ENCODE measurements at places on chromosomes 4 and X.

GRCh38 chr4:179163147-179163546 is 1720.9 kb upstream of the AGA start:
- no peak for DNase-seq

DNA sequence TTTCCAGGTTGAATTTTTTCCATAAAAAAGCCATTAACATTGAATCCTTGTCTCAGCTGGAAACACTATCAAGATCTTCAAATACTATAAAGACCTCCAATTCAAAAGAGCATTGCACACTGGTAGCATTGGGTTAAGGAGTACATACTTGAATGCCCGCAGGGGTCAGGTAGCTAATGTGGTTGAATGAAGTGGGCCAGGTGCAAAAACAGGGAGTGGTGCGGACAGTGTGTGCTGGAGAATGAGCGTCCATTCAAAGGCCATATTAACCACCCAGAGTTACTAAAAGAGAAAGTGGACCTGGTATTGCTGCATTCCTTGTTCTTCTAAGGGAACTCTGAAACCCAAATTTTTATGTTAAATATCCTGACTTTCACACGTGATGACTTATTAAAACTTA is 91.6 kb downstream of the NYX start:
- no peak for DNase-seq

DNA sequence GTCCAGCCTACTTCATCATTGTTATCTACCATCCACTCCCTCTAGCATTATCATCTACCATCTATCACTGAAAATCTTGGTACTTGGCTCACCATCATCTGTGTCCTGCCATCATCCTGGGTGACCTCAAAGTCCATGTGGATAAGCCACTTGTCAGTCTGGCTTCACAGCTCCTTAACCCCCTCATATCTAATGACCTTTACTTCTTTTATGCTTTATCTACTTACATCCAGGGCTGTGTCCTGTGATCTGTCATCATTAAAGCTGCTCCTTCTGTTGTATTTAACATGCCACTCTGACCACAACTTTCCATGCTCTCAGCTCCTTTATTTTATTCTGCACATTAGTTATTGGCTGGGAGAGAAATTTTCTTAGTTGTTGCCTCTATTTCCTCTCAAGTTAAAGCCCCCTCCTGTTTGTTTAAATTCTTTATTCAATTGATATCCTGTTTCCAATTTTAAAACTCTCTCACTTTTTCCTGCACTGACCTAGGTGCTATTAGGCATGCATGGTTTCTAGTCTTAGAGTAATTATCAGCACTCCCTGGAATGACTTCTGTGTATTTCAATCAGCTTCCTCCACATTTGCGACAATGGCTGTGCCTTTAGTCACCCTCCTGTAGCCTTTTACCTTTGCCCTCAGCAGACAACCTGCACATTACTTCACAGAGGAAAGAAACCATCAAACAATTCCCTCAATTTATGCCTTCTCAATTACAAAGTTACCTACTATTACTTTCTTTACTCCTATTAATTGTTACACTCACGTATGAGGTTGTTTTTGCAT is 8.1 kb upstream of the FABP2 start:
- DNase-seq, result no peak

- no peak for DNase-seq
Observed at GRCh38 chr4:100356172-100356571, 161.7 kb downstream of the EMCN start.

DNA sequence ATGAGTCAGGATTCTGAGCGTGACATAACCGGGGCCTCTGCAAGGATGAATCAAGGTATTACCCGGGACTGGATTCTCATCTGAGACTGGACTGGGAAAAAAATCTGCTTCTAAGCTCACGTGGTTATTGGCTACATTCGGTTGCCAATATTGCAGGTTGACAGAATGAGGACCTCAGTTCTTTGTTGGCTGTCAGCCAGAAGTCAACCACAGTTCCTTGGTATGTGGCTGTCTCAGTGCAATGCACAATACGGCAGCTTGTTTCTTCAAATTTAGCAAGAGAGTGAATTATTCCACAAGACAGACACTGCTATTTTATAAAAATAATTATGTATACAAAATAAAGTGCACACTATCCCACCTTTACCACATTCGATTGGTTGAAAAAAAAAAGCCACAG is 424.2 kb downstream of the KLHL4 start:
- no peak for DNase-seq

DNA sequence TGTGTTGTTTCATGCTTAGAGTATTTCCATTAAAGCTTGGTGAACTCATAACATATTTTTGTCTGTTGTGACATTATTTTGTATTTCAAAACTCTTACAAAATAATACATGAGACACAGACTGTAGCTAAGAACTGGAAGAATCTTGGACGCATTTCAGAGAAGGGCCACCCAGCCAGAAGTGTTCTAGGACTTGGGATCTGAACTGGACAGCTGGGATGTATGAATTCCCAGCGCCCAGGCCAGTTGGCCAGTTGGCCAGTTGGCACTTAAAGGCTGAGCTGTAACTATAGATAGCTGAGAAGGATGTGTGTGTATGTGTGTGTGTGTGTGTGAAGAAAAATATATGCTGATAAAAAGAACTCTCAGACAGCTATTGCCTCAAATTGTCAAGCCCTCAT is 193.4 kb upstream of the GPR101 start:
- no peak for DNase-seq

DNA sequence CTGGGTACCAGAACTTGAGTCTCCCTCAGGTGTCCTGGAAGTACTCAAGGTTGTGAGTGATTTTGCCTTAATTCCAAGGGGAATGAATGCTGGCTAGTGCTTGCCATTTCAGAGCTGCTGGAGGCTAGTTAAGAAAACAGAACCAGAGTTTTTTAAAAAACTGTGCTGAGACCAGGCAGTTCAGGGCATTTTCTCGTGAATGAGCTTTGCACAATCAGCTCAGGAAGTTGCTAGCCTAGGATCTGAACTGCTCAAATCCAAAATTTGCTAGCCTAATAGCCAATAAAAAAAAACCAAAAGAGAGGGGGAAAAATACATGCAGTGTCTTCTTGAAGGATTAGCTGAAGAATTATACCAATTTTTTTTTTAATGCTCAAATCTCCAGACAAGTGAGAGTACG is 292.7 kb downstream of the FBXW7 start:
- DNase-seq, result no peak

DNA sequence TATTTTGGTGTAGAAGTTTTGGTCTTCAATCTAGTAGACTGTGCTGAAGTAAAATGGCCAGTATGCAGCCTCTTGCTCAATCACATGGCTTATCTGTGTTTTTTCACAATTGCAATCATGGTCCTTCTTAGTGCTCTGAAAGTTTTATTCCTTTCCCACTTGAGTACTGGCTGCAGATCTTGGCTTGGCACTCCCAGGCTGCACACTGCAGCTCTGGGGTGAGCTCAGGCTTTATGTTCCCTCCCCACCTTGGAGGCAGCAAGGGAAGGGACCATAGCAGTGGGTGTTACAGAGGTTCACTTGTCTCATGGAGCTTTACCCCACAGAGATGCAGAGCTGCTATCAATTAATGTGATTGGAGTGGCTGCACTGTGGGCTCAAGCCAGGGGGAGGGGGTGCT is 156.0 kb downstream of the TENT5D start:
- no peak for DNase-seq

- DNase-seq, result peak; percentile 7
Observed at GRCh38 chrX:41167888-41168287, 82.6 kb downstream of the USP9X start.

DNA sequence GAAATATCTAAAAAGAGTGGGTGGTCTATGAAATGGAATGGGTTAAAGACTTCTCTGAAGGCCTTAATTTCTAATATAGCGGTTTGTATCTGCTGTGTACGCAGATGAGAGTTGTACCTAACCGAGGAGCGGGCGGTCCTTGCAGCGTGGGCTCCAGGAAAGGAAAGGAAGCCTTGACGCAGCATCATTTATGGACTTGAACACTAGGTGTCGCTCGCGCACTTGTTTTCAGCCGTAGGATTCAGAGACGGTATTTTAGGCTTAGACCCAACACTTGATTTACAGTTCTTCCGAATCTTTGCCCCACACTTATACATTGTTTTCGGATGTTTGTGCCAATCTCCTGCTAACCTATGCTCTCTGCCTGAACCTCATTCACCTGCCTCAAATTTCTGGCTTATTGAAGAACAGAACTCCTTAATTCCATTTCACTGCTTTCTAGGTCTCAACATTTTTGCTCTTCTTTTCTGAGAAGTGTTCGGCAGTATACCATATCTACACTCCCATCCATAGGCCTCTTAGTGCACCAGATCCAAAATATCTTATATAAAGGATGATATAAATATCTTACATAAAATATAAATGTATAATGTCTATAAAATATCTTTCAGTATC is 48.9 kb upstream of the AADAT start:
- DNase-seq, result peak; percentile 86

DNA sequence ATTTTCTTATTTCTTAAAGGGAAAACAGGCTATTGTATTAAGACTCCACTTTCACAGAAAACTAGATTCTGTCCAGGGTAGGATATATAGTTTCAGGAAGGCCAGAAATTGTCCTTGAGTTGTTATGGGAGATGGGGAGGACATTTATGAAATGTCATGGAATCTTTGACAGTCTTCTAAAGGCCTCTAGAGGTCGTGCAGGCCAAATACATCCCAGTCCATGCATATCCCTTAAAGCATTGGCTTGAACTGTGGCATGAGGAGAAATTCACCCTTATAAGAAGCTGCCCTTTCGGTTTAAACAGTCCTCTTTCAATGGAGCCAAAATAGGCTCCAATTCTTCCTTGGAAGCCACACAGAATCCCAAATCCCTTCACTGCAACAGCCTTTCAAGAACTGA is 183.6 kb upstream of the NOCT start:
- no peak for DNase-seq

DNA sequence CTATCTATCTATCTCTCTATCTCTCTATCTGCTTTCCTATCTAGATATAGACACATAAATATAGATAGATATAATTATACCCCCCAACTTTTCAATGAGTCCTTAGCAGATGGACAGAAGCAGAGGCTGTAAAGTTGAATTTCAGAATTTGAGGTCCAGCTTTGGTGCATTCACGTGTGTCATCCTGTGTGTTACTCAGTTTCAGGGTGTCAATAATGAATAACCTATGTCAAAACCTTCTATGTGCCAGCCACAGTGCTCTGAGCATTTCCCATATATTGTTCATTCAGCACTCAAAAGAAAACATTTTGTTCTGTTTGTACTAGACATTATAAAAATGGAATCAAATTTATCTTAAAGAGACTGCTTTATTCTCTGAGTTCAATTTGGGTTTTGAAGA is 310.0 kb downstream of the ARHGAP24 start:
- no peak for DNase-seq

DNA sequence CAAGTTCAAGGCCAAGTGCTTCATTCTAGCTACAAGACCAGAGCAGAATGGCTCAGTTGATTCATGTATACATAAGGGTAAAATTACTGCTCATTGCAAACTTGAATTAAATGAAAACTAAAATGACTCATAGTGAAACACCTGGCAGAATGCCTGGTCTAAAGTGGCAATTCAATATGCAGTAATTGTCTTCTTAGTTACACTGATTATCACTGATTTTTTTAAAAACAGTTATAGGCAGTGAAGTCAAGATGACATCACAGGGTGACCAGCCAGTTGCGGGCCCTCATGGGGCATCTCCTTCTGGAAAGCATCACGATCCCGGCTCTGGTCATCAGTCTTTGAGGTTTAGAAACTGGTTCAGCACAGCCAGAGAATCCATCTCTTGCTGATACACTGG is 154.2 kb downstream of the RAB28 start:
- peak; percentile 50 for DNase-seq

DNA sequence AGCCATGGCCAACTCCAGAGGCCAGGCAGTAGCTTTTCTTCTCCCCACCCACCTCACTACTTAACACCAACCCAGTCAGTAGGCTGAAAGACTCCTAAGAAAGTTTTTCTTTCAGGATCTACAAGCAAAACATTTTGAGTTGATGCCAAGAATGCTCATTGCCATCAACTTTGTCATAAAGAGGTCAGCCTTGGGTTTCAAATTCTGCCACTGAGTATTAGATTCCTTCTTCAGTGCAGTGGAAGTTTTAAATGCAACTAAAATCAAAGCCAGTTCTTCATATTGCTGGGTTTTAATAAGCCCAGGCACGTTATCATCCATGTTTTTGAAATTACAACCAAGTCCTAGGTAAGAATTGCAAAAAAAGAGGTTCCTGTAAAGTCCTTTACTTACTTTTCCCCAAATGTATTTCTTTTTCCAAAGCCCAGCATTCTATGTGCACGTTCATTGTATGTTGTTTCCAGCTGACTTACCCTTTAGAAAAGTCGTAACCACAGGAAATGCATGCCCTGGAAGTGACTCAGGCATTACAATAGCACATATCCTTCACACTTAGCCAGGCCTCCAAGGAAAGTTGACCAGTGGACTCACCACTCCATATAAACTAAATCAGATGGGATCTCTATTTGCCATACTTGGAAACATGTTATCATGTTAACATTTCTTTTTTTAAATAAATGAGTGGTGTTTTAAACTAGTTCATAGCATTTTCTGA is 229.9 kb downstream of the SOX3 start:
- peak; percentile 52 for DNase-seq

GRCh38 chr4:23889391-23889790 is 456 bp downstream of the PPARGC1A start:
- no peak for DNase-seq
